ENCODE measurements at places on chromosomes 4 and X. TPM values are rescaled to one million over a fixed set of nuclear protein-coding genes. Genes with fewer than 3 reads are reported as not detected.

DNA sequence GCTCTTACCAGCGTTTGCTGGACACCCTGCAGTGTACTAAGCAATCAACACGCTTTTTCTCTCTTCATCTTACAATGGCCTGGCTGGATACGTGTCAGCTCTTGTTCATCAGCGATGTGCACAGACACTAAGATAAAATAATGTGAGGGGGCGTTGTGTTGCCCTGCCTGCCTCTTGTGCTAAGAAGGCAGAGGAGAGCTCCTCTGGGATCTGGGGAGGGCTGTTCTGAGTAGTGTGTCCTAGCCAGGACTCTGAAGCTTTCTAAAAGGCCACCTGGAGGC lies 49.7 kb downstream of the NELFA start:
- H3K4me3 ChIP-seq, result no peak overlapping the region
- no peaks in the 10 kb centered on the region for H3K4me1 ChIP-seq
- no peak for DNase-seq
- H3K36me3 ChIP-seq, result peaks cover 90% of the 10 kb centered on the region
- H3K27ac ChIP-seq, result no peak overlapping the region
- H3K27me3 ChIP-seq, result no peaks in the 10 kb centered on the region

- H3K27ac ChIP-seq, result no peak overlapping the region
- H3K36me3 ChIP-seq, result no peaks in the 10 kb centered on the region
- H3K4me3 ChIP-seq, result no peak overlapping the region
- no peaks in the 10 kb centered on the region for H3K27me3 ChIP-seq
- no peak for DNase-seq
Measured at GRCh38 chrX:39767446-39767845, 330.3 kb downstream of the BCOR start.

GRCh38 chr4:184421533-184422155 lies 52.7 kb downstream of the IRF2 start:
- no peaks in the 10 kb centered on the region for H3K27me3 ChIP-seq
- H3K36me3 ChIP-seq, result peaks cover 18% of the 10 kb centered on the region
- no peak overlapping the region for H3K27ac ChIP-seq
- DNase-seq, result no peak
- H3K4me3 ChIP-seq, result no peak overlapping the region

- no peak overlapping the region for H3K4me3 ChIP-seq
- H3K4me1 ChIP-seq, result no peaks in the 10 kb centered on the region
- no peaks in the 10 kb centered on the region for H3K36me3 ChIP-seq
- H3K27me3 ChIP-seq, result no peaks in the 10 kb centered on the region
- no peak overlapping the region for H3K27ac ChIP-seq
- DNase-seq, result no peak
Measured at GRCh38 chr4:104248726-104249125, 246.0 kb downstream of the CXXC4 start.

DNA sequence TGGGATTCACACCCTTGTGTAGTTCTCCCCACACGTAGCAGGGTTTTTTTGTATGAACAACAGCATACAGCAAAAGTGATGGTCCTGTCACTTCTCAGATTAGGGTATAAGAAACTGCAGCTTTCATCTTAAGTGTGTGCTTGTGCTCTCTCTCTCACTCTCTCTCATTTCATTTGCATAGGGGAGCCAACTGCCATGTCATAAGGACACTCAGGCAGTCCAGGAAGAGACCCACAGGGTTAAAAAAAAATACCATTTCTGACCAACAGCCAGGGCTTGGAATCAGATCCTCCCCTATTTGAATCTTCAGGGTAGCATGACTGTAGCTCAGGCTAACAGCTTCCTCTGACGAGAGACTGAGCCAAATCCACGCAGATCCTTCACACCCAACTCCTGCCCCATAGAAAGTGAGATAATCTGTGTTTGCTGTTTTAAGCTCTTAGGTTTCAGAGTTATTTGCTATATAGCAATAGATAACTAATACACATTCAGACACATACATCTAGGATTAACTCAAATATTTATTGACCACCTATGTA lies 331.2 kb downstream of the PAPSS1 start:
- no peak for DNase-seq
- H3K27me3 ChIP-seq, result no peaks in the 10 kb centered on the region
- no peak overlapping the region for H3K4me3 ChIP-seq
- H3K36me3 ChIP-seq, result no peaks in the 10 kb centered on the region
- no peaks in the 10 kb centered on the region for H3K4me1 ChIP-seq
- H3K27ac ChIP-seq, result no peak overlapping the region

The CENPVL2 gene
- not detected for total RNA-seq

The HEPH gene
- total RNA-seq, result 12.2 TPM

DNA sequence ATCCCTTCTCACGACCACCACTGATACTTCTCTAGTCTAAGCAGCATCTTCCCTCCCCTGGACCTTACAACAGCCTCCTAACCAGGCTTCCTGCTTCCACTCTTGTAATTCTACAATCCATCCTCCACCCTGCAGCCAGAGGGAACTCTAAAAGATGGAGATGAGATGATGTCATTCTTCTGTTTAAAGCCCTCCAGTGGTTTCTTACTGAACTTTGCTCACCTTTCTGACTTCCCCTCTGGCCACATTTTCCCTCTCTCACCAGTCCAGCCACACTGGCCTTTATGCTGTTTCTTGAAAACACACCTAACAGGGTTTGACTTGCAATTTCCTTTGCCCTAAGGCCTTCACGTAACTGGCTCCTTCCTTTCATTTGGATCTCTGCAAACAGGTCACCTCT lies 191.4 kb upstream of the NHS start:
- no peak for DNase-seq
- H3K36me3 ChIP-seq, result no peaks in the 10 kb centered on the region
- H3K27ac ChIP-seq, result no peak overlapping the region
- no peak overlapping the region for H3K4me3 ChIP-seq
- H3K4me1 ChIP-seq, result no peaks in the 10 kb centered on the region

The GNRHR gene
- total RNA-seq, result not detected

GRCh38 chrX:140766024-140766611 lies 56.6 kb downstream of the LINC00632 start:
- no peaks in the 10 kb centered on the region for H3K27me3 ChIP-seq
- no peaks in the 10 kb centered on the region for H3K36me3 ChIP-seq
- no peak overlapping the region for H3K27ac ChIP-seq
- no peak for DNase-seq
- H3K4me3 ChIP-seq, result no peak overlapping the region

DNA sequence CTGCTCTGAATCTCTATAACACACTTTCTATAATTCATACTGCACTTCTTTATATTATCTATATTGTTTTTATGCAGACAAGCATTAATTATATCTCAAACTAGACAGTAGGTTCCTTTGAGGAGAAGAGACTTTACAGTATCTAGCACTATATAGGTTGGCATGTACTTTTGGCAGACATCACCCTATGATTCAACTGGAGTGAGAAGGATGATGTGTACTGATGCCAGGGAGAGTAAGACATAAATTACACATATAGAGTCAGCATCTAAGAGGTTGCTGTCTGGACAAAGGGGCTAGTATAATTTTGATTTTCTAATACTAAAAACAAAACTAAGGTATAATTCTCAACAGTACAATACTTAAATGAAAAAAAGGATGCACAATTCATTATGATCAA lies 5.1 kb upstream of the RBM41 start:
- DNase-seq, result no peak
- H3K27me3 ChIP-seq, result no peaks in the 10 kb centered on the region
- no peaks in the 10 kb centered on the region for H3K4me1 ChIP-seq
- H3K4me3 ChIP-seq, result no peak overlapping the region
- H3K27ac ChIP-seq, result no peak overlapping the region

GRCh38 chrX:40746521-40746920 lies 11.2 kb upstream of the MED14 start:
- no peaks in the 10 kb centered on the region for H3K36me3 ChIP-seq
- H3K27me3 ChIP-seq, result no peaks in the 10 kb centered on the region
- DNase-seq, result no peak
- H3K4me1 ChIP-seq, result no peaks in the 10 kb centered on the region
- H3K27ac ChIP-seq, result no peak overlapping the region
- no peak overlapping the region for H3K4me3 ChIP-seq

DNA sequence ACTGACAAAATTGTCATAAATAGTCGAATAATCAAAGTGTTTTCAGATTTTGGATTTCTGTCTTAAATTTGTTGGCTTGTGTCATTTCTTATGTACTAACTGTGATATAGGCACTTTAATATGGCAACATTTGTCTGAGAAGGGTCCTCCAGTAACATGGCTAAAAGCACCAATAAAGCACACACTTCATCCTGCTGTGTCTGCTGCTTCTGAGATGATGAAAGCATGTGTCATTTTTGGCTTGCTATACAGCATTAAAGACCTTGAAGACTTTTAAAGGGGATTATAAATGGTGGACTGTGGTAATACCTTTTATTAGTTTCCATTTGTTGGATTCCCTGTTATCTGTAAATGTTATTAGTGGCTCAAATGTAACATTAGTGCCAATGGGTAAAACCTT lies 551.8 kb upstream of the GRID2 start:
- no peaks in the 10 kb centered on the region for H3K36me3 ChIP-seq
- no peak overlapping the region for H3K4me3 ChIP-seq
- H3K27ac ChIP-seq, result no peak overlapping the region
- no peaks in the 10 kb centered on the region for H3K27me3 ChIP-seq

GRCh38 chrX:154397888-154398667 lies at the start of gene RPL10:
RPL10 (plus strand) TSS chrX:154398377; CDS start chrX:154398520, 143 bp downstream.
- H3K4me1 ChIP-seq, result peaks cover 7% of the 10 kb centered on the region
- no peaks in the 10 kb centered on the region for H3K27me3 ChIP-seq
- peak within 1 kb of the TSS; percentile 69 for H3K4me3 ChIP-seq
- peak within 1 kb of the TSS; percentile 98 for H3K27ac ChIP-seq
- DNase-seq, result peak; percentile 96

GRCh38 chrX:11579636-11580600 lies 85.8 kb downstream of the ARHGAP6 start:
- H3K27ac ChIP-seq, result no peak overlapping the region
- H3K27me3 ChIP-seq, result no peaks in the 10 kb centered on the region

DNA sequence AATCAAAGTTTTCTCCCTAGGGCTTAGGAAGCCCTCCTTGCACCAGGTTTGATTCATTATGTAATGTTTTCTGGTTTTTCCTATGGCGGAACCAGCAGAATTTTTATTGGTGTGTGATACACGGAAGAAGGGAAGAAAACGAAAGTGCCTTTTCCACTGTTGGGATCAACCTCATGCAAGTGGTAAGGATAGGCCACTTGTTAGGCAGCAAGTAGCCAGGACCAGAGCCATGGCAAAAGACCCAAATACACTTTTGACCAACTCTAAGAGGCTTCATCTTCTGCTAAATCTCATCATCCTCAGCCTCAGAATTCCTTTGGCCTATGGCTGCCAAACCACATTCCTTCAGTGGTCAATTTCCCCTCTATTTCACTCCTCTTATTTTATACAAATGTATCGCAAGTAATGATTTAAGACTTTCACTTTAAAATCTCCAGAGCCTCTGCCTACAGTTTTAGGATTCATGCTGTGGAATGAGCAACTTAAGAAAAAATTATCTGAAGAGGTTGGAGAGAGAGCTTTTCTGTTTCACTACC lies 21.2 kb downstream of the PPAT start:
- no peaks in the 10 kb centered on the region for H3K27me3 ChIP-seq
- H3K27ac ChIP-seq, result no peak overlapping the region
- no peaks in the 10 kb centered on the region for H3K4me1 ChIP-seq

The CXorf51B gene
- not detected for total RNA-seq

GRCh38 chr4:105194328-105195231 lies 47.9 kb downstream of the TET2 start:
- H3K4me1 ChIP-seq, result peaks cover 50% of the 10 kb centered on the region
- no peaks in the 10 kb centered on the region for H3K27me3 ChIP-seq
- peak overlapping the region; percentile 22 for H3K27ac ChIP-seq
- H3K4me3 ChIP-seq, result no peak overlapping the region

- no peaks in the 10 kb centered on the region for H3K36me3 ChIP-seq
- no peak overlapping the region for H3K27ac ChIP-seq
- no peaks in the 10 kb centered on the region for H3K4me1 ChIP-seq
- H3K27me3 ChIP-seq, result no peaks in the 10 kb centered on the region
- H3K4me3 ChIP-seq, result no peak overlapping the region
Measured at GRCh38 chr4:182826391-182826790, 90.8 kb downstream of the DCTD start.

- H3K4me3 ChIP-seq, result no peak overlapping the region
- H3K36me3 ChIP-seq, result no peaks in the 10 kb centered on the region
- DNase-seq, result peak; percentile 23
- H3K27me3 ChIP-seq, result no peaks in the 10 kb centered on the region
- H3K27ac ChIP-seq, result no peak overlapping the region
Measured at GRCh38 chrX:140091125-140091886, 126.0 kb upstream of the CXorf66 start.

DNA sequence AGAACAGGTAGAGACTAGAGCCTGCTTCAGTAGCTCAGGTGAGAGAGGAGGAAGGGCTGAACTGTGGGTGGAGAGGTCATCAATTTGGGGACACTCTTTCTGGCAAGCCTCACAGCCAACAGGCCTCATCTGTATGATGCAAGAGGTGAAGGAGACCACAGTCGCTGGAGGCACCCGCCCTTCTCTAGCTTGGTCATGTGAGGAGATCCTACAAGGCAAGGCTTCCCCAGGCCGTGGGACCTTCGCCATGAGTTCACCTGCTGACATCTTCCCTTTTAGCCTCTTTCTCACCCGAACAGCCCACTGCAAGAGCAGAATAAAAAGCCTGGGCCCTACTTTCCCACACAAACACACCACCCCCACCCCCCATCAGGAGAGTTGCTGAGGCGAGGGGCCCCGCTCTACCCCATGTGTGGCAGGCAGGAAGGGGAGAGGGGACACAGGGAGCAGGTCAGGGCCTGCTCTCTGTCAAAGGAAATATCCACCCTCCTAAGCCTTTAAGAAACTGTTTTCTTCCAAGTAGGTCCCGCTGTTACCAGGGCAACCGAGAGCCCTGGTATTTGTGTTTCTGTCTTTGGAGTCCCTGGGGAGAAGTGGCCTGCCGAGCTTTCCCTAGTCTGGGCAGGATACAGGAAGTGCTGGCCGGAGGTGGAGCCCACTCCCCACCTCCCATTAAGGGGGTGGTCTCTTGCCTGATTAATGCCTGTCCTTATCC lies 8.1 kb downstream of the RTL5 start:
- no peak overlapping the region for H3K4me3 ChIP-seq
- peak overlapping the region; percentile 62 for H3K27ac ChIP-seq
- no peaks in the 10 kb centered on the region for H3K27me3 ChIP-seq

The GAGE12J gene
- total RNA-seq, result not detected

The CT45A5 gene
- total RNA-seq, result not detected

DNA sequence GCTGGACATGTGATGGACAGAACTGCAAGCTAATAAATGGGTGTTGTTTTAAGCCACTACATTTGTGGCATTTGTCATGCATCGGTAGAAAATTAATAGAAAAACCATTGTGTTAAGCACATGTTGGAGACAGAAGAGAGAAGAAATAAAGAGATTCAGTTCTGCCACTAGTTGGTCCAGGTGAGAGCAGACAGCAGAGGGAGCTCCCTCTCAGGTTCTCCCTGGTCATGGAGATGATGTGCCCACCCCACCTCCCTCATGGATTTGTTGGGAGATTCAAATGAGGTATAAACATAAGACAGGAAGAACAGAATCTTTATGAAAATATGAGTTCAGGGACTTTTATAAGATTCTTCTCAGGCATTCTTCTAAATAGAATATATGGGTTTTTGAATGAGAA lies 36.8 kb upstream of the OCIAD2 start:
- H3K4me3 ChIP-seq, result no peak overlapping the region
- no peaks in the 10 kb centered on the region for H3K36me3 ChIP-seq
- H3K4me1 ChIP-seq, result no peaks in the 10 kb centered on the region

The CT83 gene
- not detected for total RNA-seq
